ENCODE measurements at places on chromosomes 3 and 15. TPM values are rescaled to one million over a fixed set of nuclear protein-coding genes. Genes with fewer than 3 reads are reported as not detected.

GRCh38 chr15:68553994-68554720 is 24.6 kb upstream of the CORO2B start:
- H3K27ac ChIP-seq = no peak overlapping the region
- H3K36me3 ChIP-seq = no peaks in the 10 kb centered on the region
- H3K27me3 ChIP-seq = peaks cover 12% of the 10 kb centered on the region
- no peaks in the 10 kb centered on the region for H3K4me1 ChIP-seq
- H3K4me3 ChIP-seq = no peak overlapping the region

- no peaks in the 10 kb centered on the region for H3K27me3 ChIP-seq
- H3K4me3 ChIP-seq = no peak overlapping the region
- H3K27ac ChIP-seq = no peak overlapping the region
- no peaks in the 10 kb centered on the region for H3K36me3 ChIP-seq
These were observed 120.1 kb upstream of the NMNAT3 start for GRCh38 chr3:139797724-139798343.

DNA sequence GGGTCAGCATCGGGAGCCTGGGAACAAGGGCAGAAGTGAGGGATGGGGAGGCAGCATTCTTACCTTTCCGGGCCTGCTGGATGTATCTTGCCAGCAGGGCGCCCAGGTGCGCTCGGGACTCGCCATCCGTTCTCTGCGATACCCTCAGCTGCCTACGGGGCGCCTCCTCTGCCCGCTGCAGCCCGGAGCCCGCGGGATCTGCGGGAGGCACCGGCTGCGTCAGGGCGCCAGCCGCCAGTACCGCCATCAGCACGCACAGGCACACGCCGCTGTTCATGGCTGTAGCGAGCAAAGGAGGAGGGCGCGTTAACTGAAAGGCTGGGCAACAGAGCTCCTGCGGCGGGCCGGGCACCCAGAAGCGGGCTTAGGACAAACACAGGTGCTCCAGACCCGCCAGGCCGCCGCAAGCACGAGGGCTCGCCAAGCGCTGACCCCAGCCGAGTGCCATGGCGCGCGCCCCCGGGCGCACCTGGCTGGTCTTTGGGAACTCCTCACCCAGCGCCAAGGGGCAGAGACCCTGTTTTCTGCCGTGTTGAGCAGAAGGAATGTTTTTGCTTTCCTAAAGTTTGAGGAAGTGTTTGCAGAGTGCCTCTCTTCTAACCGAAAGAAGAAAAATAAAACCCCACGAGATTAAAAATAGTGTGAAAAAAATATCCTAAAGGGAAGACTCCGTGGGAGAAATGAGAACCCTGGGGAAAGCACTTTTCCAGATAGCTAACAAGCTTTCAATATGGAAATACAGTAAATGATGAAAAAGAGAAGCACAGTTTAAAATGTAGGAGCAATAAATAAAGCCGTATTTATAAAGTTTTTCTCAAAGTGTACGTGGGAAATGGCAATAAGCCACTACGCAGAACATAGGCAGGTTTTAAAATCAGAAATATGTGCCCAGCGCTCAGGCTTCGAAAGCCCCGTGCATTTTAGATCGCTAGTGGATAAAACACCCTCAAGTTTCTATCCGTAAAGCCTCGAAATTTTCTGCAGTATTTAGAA is 2.3 kb downstream of the CCK start:
- H3K27ac ChIP-seq = no peak overlapping the region
- H3K4me3 ChIP-seq = no peak overlapping the region
- no peaks in the 10 kb centered on the region for H3K36me3 ChIP-seq
- H3K27me3 ChIP-seq = peaks cover 81% of the 10 kb centered on the region
- no peaks in the 10 kb centered on the region for H3K4me1 ChIP-seq
- DNase-seq = no peak

FSIP1 gene
- 0.76 TPM for total RNA-seq

GRCh38 chr3:129439817-129440617 is at the start of the genes IFT122 and MBD4:
IFT122 (plus strand) TSS chr3:129440224; CDS start chr3:129440331, 107 bp downstream.
MBD4 (minus strand) TSS chr3:129439948; CDS start chr3:129439833, 115 bp downstream.
- H3K27me3 ChIP-seq = no peaks in the 10 kb centered on the region
- no peaks in the 10 kb centered on the region for H3K36me3 ChIP-seq
- H3K27ac ChIP-seq = peak within 1 kb of the TSS; percentile 99
- H3K4me1 ChIP-seq = peaks cover 13% of the 10 kb centered on the region

DNA sequence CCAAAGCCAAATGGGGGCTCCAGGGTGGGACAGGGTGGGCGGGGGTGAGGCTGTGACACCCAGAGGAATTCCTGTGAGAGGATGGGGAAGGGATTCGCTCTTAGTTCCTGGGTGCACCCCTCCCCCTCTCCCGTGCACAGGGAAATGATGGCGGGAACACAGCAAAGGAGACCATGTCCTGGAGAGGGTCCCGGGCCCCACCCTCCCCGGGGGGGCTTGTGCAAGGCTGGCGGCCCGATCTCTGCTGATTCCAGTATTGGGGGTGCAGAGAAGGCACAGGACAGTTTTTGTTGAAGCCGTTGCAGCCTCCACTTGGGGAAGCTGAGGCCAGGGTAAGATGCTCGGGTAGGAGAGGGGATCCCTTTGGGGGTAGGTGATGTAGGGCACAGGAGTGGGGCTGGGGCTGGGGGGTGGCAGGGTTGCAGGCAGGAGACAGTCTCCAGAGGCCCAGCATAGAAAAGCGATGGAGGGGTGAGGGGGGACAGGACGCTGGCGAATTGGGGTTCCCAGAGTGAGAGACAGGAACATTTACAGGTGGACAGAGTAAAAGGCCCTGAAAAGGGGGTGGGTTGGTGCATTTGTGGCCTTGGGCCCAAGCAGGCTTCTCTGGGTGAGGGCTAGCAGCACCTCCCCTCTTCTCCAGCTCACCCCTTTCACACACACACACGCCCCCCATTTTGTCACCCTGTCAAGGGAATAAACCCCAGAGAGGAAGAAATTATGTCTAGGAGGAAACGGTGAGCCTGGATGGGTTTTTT is 38.5 kb downstream of the HMCES start:
- H3K27me3 ChIP-seq = no peaks in the 10 kb centered on the region
- peaks cover 3% of the 10 kb centered on the region for H3K36me3 ChIP-seq
- peak overlapping the region; percentile 94 for H3K27ac ChIP-seq
- DNase-seq = no peak
- peaks cover 14% of the 10 kb centered on the region for H3K4me1 ChIP-seq

CTXN2 gene
- not detected for total RNA-seq

ERC2 gene
- 0.28 TPM for total RNA-seq

DNA sequence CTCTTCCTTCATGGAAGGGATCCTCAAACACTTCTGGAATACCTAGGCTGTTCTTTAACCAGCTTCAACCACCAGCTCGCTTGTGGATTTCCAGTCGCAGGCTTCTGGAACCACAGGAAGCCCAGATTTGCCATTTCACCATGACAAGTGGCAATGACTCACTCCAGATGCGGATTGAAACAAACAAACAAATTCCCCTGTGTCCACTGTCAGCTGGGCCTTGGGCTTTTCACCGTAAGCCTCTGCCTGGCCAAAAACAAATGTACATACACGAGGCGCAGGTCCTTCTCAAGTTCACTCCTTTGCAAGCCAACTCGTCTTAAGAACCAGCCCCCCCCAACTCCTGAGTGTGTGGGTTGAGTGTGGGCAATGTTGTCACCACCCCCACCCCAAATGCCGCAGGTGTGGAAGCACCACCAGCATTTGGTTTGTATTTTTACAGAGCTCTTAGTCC is 8.8 kb downstream of the BCL6 start:
- H3K4me1 ChIP-seq = peaks cover 52% of the 10 kb centered on the region
- DNase-seq = no peak
- peaks cover 12% of the 10 kb centered on the region for H3K27me3 ChIP-seq

FGF7 gene
- total RNA-seq = 2.1 TPM

IQSEC1 gene
- 9.4 TPM for total RNA-seq

- H3K27ac ChIP-seq = no peak overlapping the region
- DNase-seq = no peak
- no peaks in the 10 kb centered on the region for H3K27me3 ChIP-seq
- no peaks in the 10 kb centered on the region for H3K36me3 ChIP-seq
These were observed 241.6 kb upstream of the COL8A1 start for GRCh38 chr3:99396651-99397275.

DNA sequence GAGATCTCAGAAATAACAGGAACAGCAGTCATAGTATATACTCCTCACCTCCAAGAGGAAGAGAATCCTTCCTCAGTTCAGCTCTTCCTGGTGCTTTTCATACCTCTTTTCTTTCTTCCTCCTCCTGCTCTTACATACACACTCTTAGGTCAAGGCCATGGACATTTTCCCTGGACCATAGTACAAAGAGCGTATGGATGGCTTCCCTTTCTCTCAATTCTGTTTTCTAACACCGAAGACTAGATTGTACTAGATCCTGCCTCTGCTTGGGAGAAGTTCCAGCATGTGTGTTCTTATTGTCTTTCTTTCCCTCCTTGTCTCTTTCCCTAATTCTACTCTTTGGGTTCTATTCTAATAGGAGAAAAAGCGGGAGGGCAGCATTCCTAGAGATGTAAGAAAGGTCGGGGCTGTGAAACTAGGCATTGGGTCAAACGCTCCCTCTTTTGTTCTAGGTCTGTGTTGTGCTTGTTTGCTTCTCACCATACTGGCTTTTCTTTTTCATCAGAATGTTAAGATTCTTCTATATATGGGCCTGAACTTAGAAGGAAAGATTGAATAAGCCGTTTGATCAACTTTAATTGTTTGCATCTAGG is 77.4 kb downstream of the VPS8 start:
- DNase-seq = no peak
- no peaks in the 10 kb centered on the region for H3K27me3 ChIP-seq
- no peaks in the 10 kb centered on the region for H3K36me3 ChIP-seq
- H3K4me3 ChIP-seq = no peak overlapping the region
